GM13976 (cell line): ENCODE measurements at places on chromosomes 5 and 9.

DNA sequence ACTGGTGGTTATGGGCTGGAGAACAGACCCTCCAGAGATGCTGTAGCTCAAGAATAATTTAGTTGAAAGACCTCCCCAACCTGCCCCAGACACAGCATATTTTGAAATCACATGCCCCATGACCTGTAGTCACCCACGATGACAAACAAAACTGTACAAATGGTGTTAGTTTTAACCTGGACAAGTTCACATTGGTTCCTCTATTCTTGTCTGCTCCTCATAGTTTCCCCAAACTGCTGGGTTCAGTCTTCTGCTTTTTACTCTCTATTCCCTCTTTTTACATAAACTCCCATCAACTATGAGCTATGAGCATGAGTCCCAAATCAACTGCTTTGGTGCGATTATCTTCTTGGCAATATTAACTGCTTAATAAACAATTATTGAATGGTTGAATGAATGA lies 365.3 kb upstream of the CLINT1 start:
- DNase-seq: no peak

- DNase-seq: no peak
Measured at GRCh38 chr9:77600810-77601209, 47.3 kb downstream of the GNA14 start.

DNA sequence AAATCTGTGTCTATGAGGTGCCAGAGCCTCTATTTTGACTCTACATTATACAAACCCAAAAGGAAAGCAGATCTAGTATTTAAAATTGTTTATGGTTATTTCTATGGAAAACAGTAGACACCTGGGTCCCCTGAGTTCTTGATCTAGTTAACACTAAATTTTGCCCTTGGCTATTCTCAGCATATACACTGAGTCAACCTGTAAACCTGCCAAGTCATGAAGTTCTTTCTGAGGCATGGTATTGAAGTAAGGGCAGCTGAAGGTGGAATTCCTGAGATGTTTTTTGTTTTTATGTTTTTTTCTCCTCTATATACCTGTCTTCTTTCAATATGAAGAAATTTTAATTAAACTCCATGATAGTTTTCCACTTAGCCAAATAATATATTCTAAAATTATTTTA lies 120.2 kb downstream of the PDE4D start:
- DNase-seq: no peak

- no peak for DNase-seq
Measured at GRCh38 chr9:106766616-106767015, 96.3 kb upstream of the ZNF462 start.

- no peak for DNase-seq
Measured at GRCh38 chr9:135340143-135340655, 139.4 kb upstream of the PPP1R26 start.

GRCh38 chr5:123115020-123115419 lies 26.0 kb downstream of the PRDM6 start:
- no peak for DNase-seq

- no peak for DNase-seq
Measured at GRCh38 chr5:168850683-168851082, 271.5 kb upstream of the PANK3 start.

GRCh38 chr5:72476721-72477120 lies 30.5 kb downstream of the ZNF366 start:
- DNase-seq: no peak

DNA sequence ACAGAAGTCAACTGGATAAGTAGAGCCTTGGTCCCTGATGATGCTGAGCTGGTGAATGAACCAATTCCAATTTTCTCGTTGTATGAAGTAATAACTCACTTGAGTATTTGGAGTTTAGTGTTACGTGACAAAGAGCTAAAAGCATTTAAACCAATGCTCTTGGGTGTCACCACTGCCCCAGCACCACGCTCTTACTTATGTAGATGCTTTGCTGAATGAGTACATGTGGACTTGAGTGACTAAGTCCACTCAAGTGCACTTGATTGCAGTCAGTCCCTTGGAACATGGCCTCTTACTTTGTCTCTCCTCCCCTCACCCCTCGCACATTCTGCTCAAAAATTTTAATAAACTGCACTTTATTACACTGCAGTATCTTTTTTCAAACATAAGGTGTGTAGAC lies 184.0 kb downstream of the MAN2A1 start:
- DNase-seq: no peak

GRCh38 chr9:95644377-95644776 lies 127.6 kb upstream of the PTCH1 start:
- no peak for DNase-seq

DNA sequence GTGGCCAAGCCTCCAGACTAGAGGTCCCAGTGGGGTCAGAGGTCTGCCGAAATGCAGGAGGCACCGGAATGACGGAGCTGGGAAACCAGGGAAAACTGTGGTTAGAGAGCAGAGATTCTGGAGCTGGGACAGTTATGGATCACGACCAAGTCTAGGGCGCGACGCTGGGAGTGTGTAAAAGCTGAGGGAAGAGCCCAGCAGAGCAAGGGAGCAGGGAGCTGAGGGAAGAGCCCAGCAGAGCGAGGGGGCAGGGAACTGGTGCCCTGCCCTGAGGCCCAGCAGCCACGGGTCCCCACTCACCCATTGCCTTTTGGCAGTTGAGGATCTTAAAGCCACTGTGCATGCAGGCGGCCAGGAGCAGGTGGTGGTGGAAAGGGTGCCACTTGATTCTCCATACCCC lies 12.5 kb downstream of the MRPL41 start:
- no peak for DNase-seq

DNA sequence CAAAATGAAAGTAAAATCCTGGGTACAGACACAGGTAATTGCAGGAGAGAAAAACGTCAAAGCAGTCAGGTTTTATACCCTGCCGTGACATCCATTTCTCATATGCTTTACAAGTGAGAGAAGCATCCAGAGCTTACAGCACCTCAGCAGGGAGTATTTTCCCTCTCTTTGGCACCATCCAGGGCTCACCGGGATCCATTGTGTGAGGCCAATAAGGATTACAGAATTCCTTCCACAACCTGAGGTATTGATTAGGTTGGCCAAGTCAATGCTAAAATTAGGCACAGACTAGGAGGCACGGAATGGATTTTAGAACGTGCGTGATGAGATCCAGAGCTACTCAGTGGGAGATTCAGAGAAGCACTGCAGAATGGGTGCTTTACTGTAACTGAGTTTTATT lies 296.6 kb downstream of the FBXL7 start:
- DNase-seq: no peak

GRCh38 chr5:83777856-83778255 lies 57.2 kb upstream of the HAPLN1 start:
- DNase-seq: no peak

DNA sequence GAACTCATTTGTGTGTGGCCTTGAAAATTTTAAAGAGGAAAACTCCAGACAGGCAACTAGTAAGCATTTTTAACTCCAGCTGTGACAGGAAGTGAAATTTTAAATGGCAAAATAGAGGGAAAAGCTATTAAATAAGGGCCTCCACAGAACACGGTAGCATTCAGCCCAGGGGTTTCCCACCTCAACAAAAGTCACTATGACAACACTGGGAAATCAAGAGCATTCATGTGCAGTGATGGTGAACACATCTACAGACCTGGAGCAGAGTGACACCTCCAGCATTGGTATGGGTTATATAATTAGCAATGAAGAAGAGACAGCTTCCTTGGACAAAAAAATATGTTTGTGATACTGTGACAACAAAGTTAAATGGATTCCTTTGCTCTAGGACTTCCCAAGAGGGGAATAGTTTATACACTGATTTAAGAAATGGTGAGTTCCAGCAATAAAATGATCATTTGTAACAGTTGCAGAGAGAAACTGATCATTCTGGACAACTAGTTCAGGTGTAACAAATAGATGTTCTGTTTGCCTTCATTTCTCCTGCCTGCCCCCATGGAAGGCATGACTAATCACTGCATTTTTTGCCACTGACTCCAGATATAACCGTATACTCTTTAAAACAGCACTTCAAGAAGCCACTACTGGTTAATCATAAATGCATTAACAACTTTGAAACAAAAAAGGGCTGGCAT lies 93.3 kb upstream of the SLC44A1 start:
- peak; percentile 29 for DNase-seq

DNA sequence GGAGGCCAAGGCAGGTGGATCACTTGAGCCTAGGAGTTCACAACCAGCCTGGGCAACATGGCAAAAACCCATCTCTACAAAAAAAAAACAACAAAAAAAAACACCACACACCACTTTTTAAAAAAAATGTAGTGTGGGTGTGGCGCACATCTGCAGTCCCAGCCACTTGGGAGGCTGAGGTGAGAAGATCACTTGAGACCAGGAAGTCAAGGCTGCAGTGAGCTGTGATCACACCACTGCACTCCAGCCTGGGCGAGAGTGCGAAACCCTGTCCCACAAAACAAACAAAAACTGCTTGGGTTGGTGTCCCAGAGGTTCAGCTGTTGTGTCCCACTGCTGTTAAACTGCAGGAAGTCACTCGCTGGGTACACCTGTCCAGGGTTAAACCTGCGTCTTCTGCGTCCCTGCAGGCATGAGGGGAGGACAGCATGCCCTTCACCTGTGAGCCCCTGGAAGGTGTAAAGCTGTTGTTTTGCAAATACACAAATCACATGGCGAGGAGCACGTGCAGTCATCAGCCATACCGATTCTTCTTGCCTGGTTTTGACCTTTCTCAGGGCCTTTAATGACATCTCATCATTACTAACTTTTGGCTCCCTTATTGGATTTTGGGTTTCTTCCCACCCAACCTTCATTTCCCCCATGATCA lies 29.3 kb upstream of the CLPTM1L start:
- DNase-seq: no peak

GRCh38 chr5:59537961-59538749 lies 355.4 kb downstream of the PDE4D start:
- no peak for DNase-seq

GRCh38 chr5:132467287-132467984 lies 23.1 kb downstream of the IRF1 start:
- no peak for DNase-seq

- no peak for DNase-seq
Measured at GRCh38 chr9:113573046-113573958, 109.8 kb downstream of the RGS3 start.
